T-helper 2 cell (primary cell): ENCODE measurements at places on chromosomes 12 and 14.

- DNase-seq = no peak
These were observed 1.7 kb upstream of the KLC1 start for GRCh38 chr14:103627073-103628025.

DNA sequence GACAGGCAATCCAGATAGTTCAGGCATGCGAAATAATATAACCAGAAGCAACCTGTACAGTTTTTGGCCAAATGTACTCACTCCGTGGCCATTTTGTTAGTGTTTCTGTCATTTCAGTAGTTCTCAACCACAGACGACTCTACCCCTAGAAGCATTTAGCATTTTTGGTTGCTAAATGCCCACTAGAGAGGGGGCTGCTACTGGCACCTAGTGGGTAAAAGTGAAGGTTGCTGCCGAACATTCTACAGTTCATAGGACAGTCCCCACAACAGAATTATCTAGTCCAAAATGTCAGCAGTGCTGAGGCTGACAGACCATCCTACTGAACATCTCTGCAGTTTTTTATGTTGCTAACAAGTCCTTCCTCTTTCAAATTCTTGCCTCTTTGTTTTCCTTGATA lies 107.4 kb downstream of the TSHR start:
- DNase-seq = peak; percentile 60

DNA sequence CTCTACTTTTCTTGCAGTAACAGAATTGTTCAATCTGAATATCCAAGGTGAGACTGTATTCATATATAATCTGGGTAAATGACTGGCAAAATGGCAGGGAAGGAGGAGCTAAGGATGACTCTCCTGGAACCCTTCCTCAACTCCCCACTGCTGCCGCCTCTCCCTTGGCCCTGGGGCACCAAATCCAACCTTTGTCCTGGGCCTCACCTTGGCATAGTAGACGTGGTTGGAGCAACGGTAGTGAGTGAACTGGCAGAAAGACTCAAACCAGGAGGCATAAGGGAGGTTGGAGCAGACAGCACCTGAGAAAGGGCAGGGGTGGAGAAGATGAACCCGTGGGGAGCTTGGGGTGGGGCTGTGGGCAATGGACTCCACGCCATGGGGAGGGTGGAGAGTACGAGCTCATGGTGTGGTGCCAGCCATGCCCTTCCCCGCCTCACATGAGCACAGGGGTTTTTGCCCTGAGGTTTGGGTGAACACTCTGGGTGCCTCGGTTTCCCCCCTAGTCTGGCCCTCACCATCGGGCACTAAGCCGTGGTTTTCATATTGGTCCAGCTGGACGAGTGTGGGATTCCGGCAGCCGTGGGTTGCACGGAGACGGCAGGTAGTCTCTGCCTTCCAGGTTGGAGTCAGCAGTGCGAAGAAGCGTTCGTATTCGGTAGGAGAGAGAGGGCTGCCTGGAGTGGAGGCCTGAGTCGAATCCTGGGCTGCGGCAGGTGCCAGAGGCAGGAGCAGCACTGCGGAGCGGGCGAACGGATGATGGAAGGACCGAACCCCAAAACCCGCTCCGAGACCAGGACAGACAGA lies 753 bp downstream of the ACRBP start:
- DNase-seq = no peak

DNA sequence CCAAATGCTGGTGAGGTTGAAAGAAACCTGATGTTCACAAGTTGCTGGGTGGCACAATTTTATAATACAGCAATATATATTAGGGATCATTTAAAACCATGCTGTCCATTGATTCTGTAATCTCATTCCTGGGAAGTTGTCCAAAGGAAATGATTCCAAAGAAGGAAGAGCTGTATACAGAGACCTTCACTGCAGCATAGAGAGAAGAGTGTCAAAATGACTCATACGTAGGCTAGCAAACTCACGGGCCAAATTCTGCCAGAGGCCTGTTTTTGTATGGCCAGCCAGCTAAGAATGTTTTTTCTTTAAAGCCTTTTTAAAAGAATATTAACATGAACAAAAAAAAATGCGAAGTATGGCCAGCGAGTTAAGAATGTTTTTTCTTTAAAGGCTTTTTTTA lies 69.2 kb upstream of the MED13L start:
- no peak for DNase-seq
